ENCODE measurements at places on chromosomes 2 and 18. TPM values are rescaled to one million over a fixed set of nuclear protein-coding genes. Genes with fewer than 3 reads are reported as not detected.

DNA sequence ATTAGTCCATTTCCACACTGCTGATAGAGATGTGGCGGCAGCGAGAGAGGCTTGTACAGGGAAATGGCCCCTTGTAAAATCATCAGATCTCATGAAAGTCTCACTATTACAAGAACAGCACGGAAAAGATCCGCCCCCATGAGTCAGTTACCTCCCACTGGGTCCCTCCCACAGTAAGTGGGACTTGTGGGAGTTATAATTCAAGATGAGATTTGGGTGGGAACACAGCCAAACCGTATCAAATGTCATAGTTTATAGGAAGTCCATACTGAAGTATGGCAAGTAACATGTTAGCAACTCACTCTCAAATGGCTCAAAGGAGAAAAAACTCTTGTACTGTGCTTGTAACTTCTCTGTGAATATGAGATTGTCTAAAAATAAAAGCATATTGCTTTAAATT, 56.1 kb downstream of the FARP2 start:
- no peak overlapping the region for H3K27ac ChIP-seq
- no peak overlapping the region for H3K4me3 ChIP-seq
- no peak for DNase-seq
- peaks cover 2% of the 10 kb centered on the region for H3K4me1 ChIP-seq
- H3K27me3 ChIP-seq: no peaks in the 10 kb centered on the region
- peaks cover 16% of the 10 kb centered on the region for H3K36me3 ChIP-seq

- no peaks in the 10 kb centered on the region for H3K4me1 ChIP-seq
- H3K4me3 ChIP-seq: no peak overlapping the region
- H3K27me3 ChIP-seq: no peaks in the 10 kb centered on the region
Observed at GRCh38 chr2:15226661-15227060, 334.5 kb downstream of the NBAS start.

DNA sequence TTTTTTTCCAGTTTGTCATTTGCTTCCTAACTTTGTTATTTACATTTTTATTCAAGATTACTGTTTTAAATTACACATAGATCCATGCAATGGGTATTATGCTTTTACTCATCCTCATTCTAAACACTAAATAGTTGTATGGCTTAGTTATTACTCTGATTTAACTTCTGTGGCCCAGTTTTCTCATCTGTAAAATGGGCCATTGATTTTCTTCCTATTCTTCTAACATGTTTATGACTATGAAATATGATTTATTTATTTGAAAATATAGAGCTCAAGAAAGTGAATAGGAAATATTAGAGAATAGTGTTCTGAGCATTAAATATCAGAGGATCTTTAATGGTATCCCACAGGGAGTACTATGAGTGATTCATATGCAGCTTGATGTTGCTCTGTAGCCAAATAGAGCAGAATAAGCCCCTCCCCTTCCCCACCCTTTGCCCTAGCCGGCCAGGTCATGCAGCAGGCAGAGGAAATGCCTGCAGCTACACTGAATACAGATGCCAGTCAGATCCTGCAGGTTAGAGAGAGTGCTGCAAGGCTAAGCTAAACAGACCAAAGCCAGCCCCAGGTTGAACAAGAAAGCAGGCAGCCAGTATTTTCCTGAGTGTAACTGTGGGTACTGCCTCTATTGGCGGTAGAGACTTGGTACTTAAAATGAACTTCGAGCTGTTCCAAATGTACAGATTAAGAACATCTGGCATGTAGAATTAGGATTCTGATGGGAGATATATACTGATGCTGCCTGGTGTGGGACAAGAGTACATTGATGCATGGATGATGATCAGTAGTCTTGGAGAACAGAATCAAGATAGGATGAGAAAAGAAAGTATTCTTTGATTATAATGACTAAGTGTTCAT, 11.7 kb upstream of the ACYP2 start:
- H3K27me3 ChIP-seq: peaks cover 11% of the 10 kb centered on the region
- H3K27ac ChIP-seq: no peak overlapping the region
- no peaks in the 10 kb centered on the region for H3K36me3 ChIP-seq
- peaks cover 11% of the 10 kb centered on the region for H3K4me1 ChIP-seq

- no peak overlapping the region for H3K4me3 ChIP-seq
- no peaks in the 10 kb centered on the region for H3K27me3 ChIP-seq
- H3K36me3 ChIP-seq: peaks cover 1% of the 10 kb centered on the region
- no peak overlapping the region for H3K27ac ChIP-seq
Observed at GRCh38 chr2:54149638-54150441, 34.4 kb downstream of the ACYP2 start.

- no peaks in the 10 kb centered on the region for H3K27me3 ChIP-seq
- H3K4me3 ChIP-seq: no peak overlapping the region
- DNase-seq: no peak
- H3K36me3 ChIP-seq: no peaks in the 10 kb centered on the region
- no peak overlapping the region for H3K27ac ChIP-seq
- no peaks in the 10 kb centered on the region for H3K4me1 ChIP-seq
Observed at GRCh38 chr18:61173554-61173953, 159.7 kb upstream of the CDH20 start.

DNA sequence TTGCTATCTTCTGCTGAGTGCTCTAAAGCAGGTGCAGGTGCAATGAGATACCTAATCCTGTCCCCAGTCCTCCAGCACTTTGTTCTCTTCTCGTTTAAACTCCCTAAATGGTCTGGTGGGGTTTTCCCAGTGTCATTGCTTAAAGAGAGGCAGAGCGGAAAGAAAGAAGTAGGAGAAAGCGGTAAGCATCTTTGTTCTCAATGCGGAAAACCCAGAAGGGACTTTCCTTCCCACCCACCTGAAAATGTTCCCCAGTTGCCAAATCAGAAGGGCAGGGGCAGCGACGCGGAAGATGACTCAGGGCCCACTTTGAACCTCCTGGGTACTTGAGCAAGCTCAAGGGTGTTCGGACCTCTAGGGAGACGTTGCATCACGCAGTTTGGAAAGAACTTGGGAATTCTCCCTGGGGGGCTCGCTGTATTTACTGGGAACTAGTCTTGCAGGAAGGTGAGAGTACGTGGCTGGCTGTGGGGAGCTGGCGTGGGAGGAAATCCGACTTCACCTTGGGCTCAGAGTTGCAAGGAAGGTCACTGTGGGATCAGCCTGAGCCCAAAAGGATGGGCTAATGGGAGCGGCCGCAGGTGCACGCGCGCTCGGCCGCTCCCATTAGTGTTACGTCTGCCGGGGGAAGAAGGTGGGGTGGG, 589 bp upstream of the SGPP2 start:
- peaks cover 48% of the 10 kb centered on the region for H3K4me1 ChIP-seq
- H3K4me3 ChIP-seq: peak overlapping the region; percentile 90
- peak; percentile 80 for DNase-seq
- H3K27ac ChIP-seq: peak overlapping the region; percentile 98
- peaks cover 27% of the 10 kb centered on the region for H3K27me3 ChIP-seq

ZC3H6 gene
- total RNA-seq: 4.9 TPM

GRCh38 chr2:3021720-3022119, 355.9 kb downstream of the EIPR1 start:
- DNase-seq: no peak
- H3K36me3 ChIP-seq: no peaks in the 10 kb centered on the region
- H3K4me1 ChIP-seq: no peaks in the 10 kb centered on the region
- H3K4me3 ChIP-seq: no peak overlapping the region

Measured in activated CD4-positive, alpha-beta T cell treated with anti-CD3 and anti-CD28 coated beads, Interleukin-2, amount 10 ng/mL, durations not matched to agents 24 days and 14 days (primary cell).